B cell (primary cell): ENCODE measurements at places on chromosomes 3 and 15.

DNA sequence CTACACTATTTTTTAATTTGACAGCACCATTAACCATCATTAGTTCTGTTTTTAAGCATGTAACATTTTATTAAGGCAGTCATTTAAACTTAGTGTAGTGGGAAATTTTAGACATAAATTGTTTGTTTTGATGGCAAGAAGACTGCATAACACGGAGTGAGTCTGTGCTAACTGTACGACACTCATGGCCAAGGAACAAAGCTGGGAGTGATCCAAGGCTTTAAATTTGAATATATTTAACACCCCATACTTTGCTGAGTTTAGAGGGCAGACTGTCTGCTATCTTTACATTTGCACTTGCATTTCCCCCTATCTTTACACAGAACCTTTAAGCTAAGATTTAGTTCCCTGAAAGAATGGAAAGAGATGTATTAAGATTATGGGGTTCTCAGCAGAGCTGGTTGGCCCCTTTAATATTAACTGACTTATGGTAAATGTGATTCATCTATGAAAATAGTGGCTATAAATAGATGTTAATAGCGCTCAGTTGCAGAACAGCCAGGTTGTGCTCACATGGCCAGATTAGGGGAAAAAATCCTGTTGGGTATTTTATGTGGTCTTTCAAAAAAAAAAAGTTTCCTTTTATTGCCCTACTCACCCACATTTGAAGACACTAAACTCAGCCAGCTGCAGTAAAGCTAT lies 120.7 kb downstream of the CMSS1 start:
- DNase-seq = no peak

GRCh38 chr3:48367201-48367600 lies 4.8 kb upstream of the FBXW12 start:
- DNase-seq = no peak

GRCh38 chr15:68214838-68215254 lies 9.7 kb upstream of the CALML4 start:
- no peak for DNase-seq

GRCh38 chr3:137205394-137206045 lies 247.7 kb downstream of the IL20RB start:
- no peak for DNase-seq

GRCh38 chr3:14832975-14833722 lies 14.4 kb downstream of the FGD5 start:
- DNase-seq = no peak

DNA sequence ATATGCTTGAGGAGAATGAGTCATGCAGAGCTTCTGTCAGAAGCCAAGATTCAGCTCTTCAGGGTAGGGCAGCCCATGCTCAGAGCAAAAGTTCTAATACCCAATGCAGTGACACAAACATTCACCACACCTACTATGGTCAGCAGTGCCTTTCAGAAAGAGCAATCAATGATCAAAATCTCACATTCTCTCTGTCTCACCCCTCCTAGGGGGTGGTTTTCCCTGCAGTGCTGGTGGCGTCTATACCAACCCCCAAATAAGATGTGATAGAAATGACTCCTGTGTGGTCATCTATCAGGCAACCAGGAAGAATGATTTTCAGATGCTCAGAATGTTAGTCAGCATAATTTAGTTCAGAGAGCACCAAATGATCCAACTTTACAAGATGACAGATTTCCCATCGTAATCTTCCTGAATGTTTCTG lies 385.3 kb downstream of the NTRK3 start:
- no peak for DNase-seq

- DNase-seq = no peak
Observed at GRCh38 chr3:186239321-186239720, 122.7 kb downstream of the DGKG start.

GRCh38 chr3:126344380-126345041 lies 12.7 kb downstream of the KLF15 start:
- DNase-seq = no peak

- no peak for DNase-seq
Observed at GRCh38 chr3:134790065-134790464, 5.0 kb upstream of the EPHB1 start.

DNA sequence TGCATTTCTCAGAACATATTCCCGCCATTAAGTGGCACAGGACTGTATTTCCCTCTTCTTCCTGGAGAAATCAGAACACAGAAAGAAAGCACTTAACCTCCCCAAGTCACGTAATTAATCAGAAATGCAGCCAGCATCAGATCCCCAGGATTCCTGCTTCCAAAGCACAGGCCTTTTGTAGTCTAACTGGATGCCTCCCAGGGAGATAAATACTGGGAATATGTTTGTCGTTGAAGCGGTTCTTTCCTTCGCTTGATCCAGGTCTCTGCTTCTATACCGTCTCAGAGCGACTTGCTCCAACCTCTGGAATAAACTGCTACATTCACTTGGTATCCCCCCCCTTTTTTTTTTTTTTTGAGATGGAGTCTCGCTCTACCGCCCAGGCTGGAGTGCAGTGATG lies 198.6 kb downstream of the KBTBD8 start:
- no peak for DNase-seq

GRCh38 chr15:53580366-53580765 lies 179.1 kb downstream of the WDR72 start:
- no peak for DNase-seq

DNA sequence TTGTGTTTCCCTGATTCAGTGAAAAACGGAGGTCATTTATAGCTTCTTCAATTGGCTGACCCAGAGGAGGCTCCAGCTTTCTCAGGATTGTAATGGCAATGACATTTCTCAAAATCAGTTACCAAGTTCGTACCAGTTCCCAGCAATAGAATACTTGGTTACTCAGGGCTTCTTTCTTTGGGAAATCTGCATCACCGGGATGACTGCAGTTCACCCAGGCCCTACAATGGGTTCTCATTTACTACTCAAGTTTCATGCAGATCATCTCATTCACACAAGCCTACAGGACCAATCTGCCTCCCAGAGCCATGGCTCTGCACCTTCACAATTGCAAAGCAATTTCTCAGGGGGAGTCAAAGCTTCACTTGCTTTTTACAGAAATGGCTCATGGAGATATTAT lies 109.6 kb downstream of the FHIT start:
- DNase-seq = no peak

- DNase-seq = peak; percentile 43
Observed at GRCh38 chr3:16516695-16517481, 3.4 kb upstream of the RFTN1 start.

- no peak for DNase-seq
Observed at GRCh38 chr3:43212914-43213611, 73.3 kb upstream of the SNRK start.
